Activated T-cell treated with anti-CD3 and anti-CD28 coated beads, Interleukin-2, amount 50 U/mL, for 72 hours (primary cell): ENCODE measurements at places on chromosomes 3 and 15. TPM values are rescaled to one million over a fixed set of nuclear protein-coding genes. Genes with fewer than 3 reads are reported as not detected.

The IL20RB gene
- 2.0 TPM for total RNA-seq

The ISLR gene
- total RNA-seq = 0.12 TPM

The SLCO2A1 gene
- not detected for total RNA-seq

The HEG1 gene
- total RNA-seq = 9.5 TPM

The CACNA2D2 gene
- 3.3 TPM for total RNA-seq

The THRB gene
- not detected for total RNA-seq

The PP2D1 gene
- total RNA-seq = not detected

DNA sequence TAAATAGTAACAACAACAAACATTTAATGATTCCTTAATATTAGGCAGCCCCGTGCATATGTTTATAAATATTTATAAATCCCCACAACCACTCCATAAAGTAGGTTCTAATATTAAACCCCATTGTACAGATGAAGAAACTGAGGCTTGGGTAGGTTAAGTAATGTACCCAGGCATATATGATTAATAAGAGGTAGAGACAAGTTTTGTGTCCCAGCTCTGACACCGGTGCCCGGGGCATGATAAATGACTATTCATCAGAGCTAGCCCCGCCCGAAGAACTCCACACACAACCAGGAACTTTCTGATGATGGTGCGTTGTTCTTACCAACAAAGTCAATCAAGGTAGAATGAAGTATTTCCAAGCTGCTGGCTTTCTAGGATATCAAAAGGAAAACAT, 19.4 kb downstream of the CDCP1 start:
- H3K27ac ChIP-seq = no peak overlapping the region
- DNase-seq = no peak
- no peak overlapping the region for H3K4me3 ChIP-seq
- no peaks in the 10 kb centered on the region for H3K36me3 ChIP-seq

DNA sequence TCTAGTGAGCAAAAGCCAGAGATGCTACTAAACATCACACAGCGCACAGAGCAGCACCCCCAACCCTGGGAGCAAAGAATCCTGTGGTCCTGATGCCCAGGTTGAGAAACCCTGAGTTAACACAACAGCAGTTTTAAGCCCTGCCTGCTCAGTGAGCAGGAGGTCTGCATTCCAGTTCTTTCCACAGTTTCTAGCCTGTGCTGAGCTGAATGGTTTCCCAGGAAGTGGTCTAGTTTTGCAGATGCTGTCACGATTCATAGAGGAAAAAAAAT, 171.1 kb upstream of the PROK2 start:
- no peaks in the 10 kb centered on the region for H3K36me3 ChIP-seq
- peak overlapping the region; percentile 72 for H3K4me3 ChIP-seq
- DNase-seq = no peak
- no peak overlapping the region for H3K27ac ChIP-seq
- peaks cover 7% of the 10 kb centered on the region for H3K27me3 ChIP-seq
- H3K4me1 ChIP-seq = peaks cover 34% of the 10 kb centered on the region

DNA sequence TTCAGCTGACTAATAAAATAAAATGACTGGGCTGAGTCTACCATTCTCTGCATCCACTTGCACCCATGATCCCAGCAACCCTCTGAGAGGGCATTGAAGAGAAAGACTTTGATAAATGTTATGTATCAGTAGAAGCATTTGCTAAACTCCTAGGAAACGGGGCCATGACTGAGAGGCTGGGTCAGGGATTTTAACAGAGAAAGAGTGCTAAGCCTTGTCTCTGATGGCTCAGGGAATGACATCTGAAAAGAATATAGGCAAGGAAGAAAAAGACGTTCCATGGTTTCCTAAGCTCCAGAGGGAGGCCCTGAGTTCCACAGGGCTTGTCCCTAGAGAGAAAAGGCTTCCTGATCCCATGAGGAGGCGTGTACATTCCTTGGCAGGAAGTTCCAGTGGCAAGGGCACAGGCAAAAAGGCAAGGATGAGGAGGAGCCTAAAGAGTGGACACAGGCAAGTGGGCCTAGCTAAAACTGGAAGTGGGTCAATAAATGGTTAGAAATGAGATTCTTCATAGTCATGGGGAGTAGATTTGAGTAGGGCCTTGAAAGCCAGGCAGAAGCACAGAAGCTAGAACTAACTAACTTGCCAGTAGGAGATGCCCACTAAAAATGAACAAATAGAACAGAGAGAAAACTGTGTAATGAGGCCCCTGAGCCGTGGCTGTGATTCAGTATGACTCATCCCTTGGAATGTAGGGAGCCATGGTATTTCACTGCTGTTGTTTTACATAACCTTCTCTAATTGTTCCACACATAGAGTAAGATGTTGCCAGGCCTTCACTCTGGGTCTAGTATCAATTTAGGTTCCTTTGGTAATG, 44.9 kb upstream of the MANF start:
- H3K27me3 ChIP-seq = no peaks in the 10 kb centered on the region
- H3K27ac ChIP-seq = no peak overlapping the region
- DNase-seq = no peak
- no peaks in the 10 kb centered on the region for H3K36me3 ChIP-seq
- H3K4me1 ChIP-seq = no peaks in the 10 kb centered on the region
- H3K4me3 ChIP-seq = no peak overlapping the region

DNA sequence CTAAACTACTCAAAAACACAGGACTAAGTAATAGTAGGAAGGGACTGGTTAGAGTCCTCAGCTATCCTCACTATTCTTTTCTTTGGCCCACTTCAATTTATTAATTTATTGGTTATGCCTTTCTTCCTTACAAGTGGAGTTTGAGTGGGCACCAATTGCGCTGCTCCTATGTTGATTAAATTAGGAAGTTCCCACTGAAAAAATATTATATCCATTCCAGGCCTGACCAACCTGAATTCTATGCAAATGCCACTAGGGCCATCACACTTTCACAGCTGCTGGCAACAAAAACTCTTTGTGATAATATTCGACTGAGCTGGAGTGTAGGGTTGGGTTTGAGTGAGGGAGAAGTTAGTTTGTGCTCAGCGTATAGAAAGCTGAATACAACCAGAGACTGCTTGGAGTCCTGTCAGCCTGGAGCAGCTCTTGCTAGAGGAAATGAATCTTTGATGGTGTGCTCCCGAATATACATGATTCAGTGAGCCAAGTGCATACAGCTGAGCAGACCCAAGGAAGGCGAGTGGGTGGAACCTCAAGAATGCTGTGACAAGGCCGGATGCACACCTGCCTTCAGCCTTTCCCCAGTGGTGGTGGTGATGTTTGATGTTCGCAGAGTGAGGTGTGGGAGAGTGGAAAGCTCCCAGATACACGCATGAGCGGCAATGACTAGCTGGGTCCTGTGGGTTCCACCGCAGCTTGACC, 1.5 kb downstream of the ARHGEF3 start:
- peaks cover 49% of the 10 kb centered on the region for H3K4me1 ChIP-seq
- H3K36me3 ChIP-seq = no peaks in the 10 kb centered on the region
- peak overlapping the region; percentile 20 for H3K27ac ChIP-seq
- H3K27me3 ChIP-seq = no peaks in the 10 kb centered on the region
- DNase-seq = peak; percentile 76

- no peak overlapping the region for H3K27ac ChIP-seq
- no peaks in the 10 kb centered on the region for H3K36me3 ChIP-seq
- H3K4me3 ChIP-seq = no peak overlapping the region
- no peaks in the 10 kb centered on the region for H3K27me3 ChIP-seq
Observed at GRCh38 chr3:14204515-14205284, 26.1 kb downstream of the LSM3 start.

DNA sequence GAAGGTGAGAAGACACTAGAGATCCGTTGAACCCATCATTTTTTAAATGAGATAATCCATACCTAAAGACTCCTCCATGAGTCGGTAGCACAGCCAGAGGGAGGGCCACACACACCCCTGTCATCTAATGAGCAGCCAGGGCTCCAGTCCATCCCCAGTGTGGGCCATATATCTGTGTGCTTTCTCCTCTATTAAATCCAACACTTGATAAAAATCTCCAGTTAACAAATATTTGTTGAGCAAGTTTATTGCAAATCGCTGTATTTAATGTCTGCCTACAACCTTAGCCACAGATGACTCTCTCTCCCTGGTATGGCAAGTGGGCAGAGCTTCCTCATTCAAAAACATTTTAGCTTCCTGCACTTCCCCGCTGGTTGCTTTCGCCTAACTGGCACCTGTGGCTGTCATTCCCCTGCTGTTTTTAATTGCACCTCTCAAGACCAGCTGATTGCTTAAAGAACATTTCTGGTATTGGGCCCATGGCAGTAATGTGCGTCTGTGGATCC, 82.8 kb downstream of the SMAD3 start:
- no peak for DNase-seq
- peaks cover 73% of the 10 kb centered on the region for H3K4me1 ChIP-seq
- H3K4me3 ChIP-seq = peak overlapping the region; percentile 85

- H3K36me3 ChIP-seq = no peaks in the 10 kb centered on the region
- no peaks in the 10 kb centered on the region for H3K27me3 ChIP-seq
- no peak for DNase-seq
- H3K4me3 ChIP-seq = no peak overlapping the region
- peaks cover 36% of the 10 kb centered on the region for H3K4me1 ChIP-seq
Observed at GRCh38 chr3:10389995-10390394, 69.1 kb upstream of the SEC13 start.

GRCh38 chr15:83282776-83283137, 1.7 kb downstream of the BNC1 start:
- H3K36me3 ChIP-seq = peaks cover 2% of the 10 kb centered on the region
- H3K4me3 ChIP-seq = peak overlapping the region; percentile 30
- peaks cover 80% of the 10 kb centered on the region for H3K27me3 ChIP-seq
- H3K4me1 ChIP-seq = peaks cover 14% of the 10 kb centered on the region

DNA sequence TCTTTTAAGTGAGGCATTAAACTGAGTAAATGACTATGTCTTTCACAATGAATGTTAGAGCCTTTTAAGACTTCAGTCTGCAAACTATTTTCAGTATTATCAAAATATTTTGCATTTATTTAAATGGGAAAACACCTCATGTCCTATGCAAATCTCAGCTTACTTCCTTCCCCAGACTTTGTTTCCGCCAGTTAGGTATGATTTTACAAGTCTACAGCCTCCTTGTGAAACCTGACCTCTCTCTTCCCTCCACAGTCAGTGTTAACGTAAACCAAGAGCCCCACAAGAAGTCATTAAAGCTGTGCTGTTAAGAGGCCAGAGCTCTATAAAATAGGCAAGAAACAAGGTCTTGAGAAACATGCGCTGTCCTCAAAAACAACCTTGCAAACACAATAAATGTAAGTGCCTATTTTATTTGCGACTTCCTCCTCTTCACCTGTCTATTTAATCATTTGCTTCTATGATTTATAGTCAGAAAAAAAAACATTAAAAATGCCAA, 48.3 kb downstream of the PRTG start:
- peaks cover 12% of the 10 kb centered on the region for H3K4me1 ChIP-seq
- DNase-seq = no peak
- H3K4me3 ChIP-seq = no peak overlapping the region
- H3K27me3 ChIP-seq = peaks cover 9% of the 10 kb centered on the region
- H3K27ac ChIP-seq = no peak overlapping the region

- H3K4me3 ChIP-seq = no peak overlapping the region
- H3K27me3 ChIP-seq = no peaks in the 10 kb centered on the region
- no peak for DNase-seq
- no peak overlapping the region for H3K27ac ChIP-seq
Observed at GRCh38 chr3:103767635-103768034, 1332.8 kb downstream of the ZPLD1 start.

GRCh38 chr3:112109322-112109721, 23.1 kb downstream of the C3orf52 start:
- H3K27ac ChIP-seq = no peak overlapping the region
- H3K36me3 ChIP-seq = no peaks in the 10 kb centered on the region
- DNase-seq = no peak

- no peaks in the 10 kb centered on the region for H3K36me3 ChIP-seq
- peaks cover 12% of the 10 kb centered on the region for H3K27me3 ChIP-seq
- H3K4me1 ChIP-seq = no peaks in the 10 kb centered on the region
- no peak overlapping the region for H3K27ac ChIP-seq
- DNase-seq = no peak
Observed at GRCh38 chr15:62886431-62887071, 156.0 kb upstream of the TPM1 start.

- no peak overlapping the region for H3K4me3 ChIP-seq
- H3K27ac ChIP-seq = no peak overlapping the region
- DNase-seq = no peak
- peaks cover under 1% of the 10 kb centered on the region for H3K27me3 ChIP-seq
- H3K36me3 ChIP-seq = no peaks in the 10 kb centered on the region
Observed at GRCh38 chr3:110568246-110568645, 503.4 kb upstream of the NECTIN3 start.

- no peaks in the 10 kb centered on the region for H3K36me3 ChIP-seq
- H3K27ac ChIP-seq = no peak overlapping the region
- H3K4me1 ChIP-seq = no peaks in the 10 kb centered on the region
- DNase-seq = no peak
Observed at GRCh38 chr3:81270603-81271379, 490.7 kb downstream of the GBE1 start.

DNA sequence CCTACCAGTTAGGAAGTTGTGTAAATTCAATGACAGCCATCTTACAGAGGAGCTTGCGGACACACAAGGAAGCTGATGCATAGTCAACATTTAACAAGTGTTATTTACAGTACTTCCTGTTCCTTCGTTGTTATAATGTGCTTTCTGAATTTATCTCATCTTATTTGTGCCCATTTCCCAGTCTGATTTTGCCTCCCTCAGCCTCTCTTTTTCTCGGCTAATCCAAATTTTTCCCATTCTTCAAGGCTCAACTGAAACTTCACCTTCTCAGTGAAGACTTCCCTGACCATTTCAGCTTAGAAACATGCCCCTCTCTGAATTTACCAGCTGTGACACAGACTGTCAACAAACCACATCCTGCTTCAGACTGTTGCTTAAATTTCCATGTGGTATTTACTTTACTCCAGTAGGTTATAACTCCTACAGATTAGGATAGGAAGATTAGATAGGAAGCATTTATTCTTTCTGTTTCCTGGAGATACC, 55.7 kb upstream of the CP start:
- H3K27ac ChIP-seq = peak overlapping the region; percentile 80
- H3K4me3 ChIP-seq = peak overlapping the region; percentile 73
- H3K36me3 ChIP-seq = no peaks in the 10 kb centered on the region
- H3K4me1 ChIP-seq = peaks cover 10% of the 10 kb centered on the region

DNA sequence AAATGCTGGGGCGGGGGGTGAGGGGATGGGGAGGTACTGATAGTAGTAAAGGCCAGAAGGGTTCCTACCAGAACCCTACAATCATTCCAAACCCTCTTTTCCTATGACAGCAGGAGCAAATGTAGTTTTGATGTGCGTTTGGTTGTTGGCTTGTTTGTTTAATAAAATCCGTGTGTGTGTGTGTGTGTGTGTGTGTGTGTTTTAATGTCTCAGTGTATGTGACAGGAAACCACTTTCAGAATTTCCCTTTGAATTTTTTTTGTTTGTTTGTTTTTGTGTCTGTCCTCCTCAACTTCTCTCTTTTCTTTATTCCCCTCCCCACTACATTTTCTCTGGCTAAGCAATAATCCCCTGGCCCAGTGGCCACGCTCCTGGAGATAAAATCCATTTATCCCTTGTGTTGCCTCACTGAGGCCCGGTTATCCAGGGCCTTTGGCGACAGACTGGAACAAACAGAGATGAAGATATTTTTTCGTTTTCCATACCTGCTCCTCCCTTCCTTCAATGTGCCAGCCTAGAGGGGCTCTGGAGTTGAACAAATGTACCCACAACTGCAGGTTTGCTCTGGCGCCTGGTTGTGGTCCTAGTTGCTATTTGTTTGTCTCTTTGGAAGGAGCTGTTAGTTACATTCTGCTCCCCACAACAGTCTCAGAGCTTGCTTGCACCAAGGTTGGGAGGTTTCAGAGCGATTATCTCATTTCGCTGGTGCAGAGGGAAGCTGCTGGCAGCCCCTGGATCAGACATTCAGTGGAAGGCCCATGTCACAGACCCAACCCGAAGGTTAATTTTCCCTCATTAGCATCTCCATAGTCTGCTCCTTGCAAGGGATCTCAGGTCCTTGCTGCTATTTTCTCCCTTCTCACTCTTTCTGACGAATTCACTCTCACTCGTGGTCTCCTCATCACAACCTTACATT, 17.9 kb downstream of the NR2F2 start:
- no peak for DNase-seq
- H3K4me3 ChIP-seq = no peak overlapping the region
- no peaks in the 10 kb centered on the region for H3K36me3 ChIP-seq
- peak overlapping the region; percentile 5 for H3K27ac ChIP-seq
